ENCODE measurements at places on chromosomes 6 and 20.

DNA sequence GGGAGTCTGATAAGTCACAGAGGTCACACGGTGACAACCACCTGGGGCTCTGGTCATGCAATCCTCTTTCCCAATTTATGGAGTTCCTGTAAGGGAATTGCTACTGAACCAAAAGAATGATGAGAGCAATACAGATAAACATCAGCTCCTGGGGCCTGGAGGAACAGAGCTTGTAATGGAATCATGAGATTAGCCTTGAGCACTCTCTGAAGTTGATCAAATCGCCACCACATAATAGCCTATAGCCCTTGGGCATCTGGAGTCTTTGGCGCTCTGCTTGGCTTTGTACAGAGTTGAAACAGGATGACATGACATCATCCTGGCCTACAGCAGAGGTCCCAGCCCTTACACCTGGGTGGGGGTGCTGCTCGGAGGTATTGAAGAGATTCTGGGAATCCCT, 154.3 kb upstream of the DTNBP1 start:
- no peak for DNase-seq

DNA sequence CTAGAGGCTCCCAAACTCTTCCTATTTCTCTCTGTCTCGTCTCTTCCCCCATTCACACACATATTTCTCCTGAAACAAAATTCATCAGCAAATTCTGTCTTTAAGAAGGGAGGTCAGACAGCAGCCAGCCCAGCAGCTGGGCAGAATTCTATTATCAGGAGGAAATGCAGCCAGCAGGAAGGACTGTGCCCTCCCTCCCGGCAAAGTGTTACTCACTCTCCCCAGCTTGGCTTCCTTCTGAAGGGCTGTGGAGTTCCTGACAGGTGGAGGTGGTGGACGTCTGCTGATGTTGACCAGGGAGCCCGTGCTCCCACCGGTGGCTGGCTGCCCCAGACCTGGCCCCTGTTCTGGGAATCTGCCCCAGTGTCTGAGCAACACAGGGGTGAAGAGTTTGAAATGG, 37.3 kb downstream of the KCNB1 start:
- DNase-seq: no peak

GRCh38 chr20:2871661-2872458, 1.4 kb upstream of the PTPRA start:
- peak; percentile 13 for DNase-seq

DNA sequence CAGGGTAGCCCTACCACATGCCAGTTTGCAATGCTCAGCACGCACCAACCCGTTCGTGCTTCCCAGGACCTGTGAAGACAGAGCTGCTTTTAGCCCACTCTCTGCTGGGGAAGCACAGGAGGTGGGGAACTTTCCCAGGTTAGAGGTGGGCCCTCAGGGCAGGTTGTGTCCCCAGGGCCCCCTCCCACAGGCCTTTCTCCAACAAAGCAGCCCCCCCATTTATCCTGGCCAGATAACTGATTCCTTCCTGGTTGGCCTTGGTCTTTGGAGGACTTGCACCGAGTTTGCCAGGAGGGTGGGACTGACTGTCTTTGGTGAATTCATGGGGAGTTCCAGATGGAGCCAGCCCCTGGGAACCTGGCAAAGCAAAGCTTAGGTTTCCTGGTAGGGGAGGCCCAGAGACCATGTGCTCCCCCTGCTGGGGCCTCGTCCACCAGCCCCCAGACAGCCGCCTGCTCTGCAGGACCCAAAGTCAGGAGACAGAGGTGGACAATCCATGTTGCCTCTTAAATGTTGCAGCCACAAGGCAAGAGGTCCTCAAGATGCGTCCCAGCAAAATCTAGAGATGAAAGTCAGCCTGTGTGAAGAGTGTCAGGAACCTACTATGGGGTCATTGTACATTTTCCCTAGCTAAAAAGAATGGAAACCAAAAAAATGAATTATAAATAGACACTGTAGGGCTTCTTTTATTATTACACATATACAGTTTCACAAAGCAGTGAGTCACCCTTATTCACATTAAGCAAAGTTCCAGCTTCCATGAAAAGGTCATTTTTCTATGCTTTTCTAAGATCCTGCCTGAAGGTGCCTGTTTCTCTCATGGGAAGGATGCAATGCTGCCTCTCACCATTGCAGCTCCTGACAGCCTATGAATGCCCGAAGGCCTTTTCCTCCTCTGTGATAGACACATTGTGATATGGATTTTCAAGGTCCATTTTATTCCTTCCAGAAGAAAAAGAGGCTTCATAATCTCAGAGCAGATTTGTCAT, 497.8 kb downstream of the PREX1 start:
- no peak for DNase-seq

DNA sequence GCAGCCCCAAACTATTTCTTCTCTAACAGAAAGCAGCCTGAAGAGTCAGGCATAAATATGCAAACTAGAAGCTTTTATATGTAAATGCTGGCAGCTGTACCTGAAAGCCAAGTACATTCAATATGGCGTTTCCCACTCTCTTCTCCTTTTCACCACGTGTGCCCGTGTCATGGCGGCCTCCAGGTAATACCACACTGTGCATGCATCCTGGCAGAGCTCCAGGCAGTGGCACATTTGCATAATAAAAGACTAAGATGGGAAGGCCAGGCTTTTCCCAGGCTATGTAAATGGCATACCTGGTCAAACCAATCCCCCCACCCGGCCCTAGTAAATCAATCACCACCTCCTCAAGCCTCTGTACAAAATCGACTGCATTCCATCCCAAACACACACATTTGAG, 120.6 kb downstream of the MMUT start:
- DNase-seq: no peak

DNA sequence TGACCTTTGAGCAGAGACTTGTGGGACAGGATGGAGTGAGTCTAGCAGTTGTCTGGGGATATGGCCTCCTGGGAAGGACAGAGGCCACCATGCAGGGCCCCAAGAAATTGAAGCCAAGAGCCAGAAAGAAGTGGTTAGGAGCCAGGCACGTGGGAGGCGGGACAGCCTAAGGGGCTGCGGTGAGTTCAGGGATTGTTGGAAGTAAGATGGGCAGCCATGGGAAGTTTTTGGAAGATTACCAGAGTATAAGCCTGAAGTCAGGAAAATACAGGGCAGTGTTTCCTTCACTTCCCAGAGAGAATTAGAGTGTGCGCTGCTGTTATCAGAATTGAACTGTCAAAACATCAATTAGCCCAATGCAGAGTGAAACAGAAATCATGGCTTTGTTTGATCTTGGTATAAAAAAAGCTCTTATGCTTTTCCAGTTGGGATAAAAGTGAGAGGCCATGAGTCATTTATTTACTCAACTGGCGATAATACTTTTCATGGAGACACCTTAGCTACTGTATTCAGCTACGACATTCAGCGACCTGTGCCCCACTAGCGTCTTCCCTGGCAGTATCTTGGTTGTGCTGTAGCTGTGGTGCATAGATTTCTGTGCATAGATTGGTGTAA, 66.9 kb downstream of the PHACTR2 start:
- no peak for DNase-seq
